ENCODE measurements at places on chromosomes 13 and 19.

DNA sequence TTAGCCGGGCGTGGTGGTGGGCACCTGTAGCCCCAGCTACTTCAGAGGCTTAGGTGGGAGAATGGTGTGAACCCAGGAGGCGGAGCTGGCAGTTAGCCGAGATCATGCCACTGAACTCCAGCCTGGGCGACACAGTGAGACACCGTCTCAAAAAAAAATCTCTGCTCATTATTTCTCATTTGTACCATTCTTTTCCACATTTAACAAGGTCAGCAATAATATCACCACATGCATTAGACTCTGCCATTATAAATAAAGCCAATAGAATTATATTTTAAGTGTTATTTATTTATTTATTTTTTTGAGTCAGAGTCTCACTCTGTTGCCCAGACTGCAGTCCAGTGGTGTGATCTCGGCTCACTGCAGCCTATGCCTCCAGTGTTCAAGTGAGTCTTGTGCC lies 24.2 kb downstream of the UGGT2 start:
- no peak for DNase-seq

DNA sequence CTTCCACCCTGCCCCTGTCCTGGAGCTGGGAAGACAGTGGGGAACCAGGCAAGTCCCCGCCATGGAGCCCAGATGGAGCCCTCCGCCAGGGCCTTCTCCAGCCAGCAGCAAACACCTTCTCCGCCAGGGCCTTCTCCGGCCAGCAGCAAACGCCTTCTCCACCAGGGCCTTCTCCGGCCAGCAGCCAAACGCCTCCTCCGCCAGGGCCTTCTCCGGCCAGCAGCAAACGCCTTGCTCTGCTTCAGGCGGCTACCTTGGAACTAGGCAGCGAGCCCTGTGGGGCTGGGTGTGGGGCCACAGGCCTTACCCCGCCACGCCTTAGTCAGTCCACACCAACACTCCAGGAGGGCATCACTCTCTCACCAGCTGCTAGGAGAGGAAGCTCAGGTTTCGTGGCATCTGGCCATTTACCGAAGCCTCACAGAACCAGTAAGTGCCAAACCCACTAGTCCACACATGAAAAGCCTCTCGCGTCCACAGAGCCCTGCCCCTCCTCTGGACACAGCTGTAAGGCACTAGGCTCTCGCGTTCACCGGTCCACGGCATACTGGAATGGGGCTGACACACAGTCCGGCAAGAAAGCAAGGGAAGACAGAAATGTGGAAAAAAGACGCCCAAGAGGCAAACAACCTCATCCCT lies 41.0 kb downstream of the MLLT1 start:
- no peak for DNase-seq

DNA sequence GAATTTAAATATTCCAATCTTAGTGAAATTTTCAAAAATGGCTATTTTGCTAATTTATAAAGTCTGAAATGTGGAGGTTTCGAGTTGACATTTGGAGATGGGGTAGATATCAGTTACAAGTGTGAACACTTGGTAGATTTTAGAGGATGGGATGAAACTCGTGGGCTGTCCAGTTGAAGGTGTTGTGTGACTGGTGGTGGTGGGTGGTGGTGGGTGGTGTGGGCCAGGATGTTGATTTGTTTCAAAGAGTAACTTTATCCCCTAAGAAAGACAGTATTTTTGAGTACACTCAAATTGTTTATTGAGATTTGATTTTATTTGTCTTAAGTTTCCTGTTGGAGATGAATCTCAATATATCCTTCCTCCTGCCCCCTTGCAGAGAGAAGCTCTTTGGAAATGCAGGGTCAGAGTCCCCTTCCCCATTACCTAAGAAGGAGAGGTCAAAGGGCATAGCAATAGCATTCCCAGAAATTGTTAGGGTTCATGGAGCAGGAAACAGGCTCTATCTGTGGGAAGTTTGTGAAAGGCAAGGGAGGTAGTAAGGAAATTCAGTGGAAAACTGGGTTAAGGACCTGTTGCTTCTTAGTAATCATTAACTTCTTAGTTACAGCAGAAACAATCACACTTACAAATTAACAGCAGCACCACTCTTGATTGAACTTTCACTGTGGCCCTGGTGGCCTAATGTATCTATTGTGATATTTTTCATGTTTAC lies 133.6 kb upstream of the RNF113B start:
- no peak for DNase-seq

GRCh38 chr19:46544651-46545050 lies 49.0 kb upstream of the PNMA8B start:
- DNase-seq: no peak

- no peak for DNase-seq
Measured at GRCh38 chr13:20547479-20547908, 19.5 kb upstream of the IFT88 start.

DNA sequence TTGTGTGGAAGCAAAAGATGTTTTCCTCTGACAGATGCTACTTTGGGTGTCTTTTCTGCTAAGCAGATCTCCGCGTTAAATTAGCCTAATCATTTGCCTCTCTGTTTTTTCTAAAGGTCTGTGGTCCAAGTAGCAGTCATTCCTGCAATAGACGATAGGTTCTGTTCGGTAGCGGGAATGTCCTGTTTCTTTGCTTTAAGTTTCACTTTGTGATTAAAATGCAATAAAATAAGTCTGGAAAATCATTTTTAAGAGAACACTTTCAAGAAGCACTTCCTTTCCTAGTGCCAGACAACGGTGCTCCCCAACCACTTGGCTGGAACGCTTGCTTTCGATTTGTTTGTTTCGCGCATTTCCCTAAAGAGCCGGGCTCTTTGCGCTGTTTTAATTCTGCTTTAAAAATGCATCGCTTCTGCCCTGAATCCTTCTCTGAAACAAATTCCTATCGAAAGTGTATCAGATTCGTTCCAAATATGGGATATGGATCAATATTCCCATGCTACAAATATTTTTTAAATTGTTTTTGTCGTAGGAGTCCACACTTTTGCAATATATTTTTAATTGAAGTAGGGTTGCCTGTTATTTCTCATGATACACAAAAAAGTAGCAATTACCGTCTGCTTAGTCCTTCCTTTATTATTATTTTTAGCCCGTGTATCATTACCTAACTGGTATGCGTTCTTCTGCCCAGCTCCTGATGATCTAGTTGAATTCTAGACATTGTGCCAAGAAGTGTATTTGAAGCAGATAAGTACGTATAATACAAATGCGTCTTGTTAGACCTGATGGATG lies 14.2 kb downstream of the ZIC2 start:
- DNase-seq: peak; percentile 78

DNA sequence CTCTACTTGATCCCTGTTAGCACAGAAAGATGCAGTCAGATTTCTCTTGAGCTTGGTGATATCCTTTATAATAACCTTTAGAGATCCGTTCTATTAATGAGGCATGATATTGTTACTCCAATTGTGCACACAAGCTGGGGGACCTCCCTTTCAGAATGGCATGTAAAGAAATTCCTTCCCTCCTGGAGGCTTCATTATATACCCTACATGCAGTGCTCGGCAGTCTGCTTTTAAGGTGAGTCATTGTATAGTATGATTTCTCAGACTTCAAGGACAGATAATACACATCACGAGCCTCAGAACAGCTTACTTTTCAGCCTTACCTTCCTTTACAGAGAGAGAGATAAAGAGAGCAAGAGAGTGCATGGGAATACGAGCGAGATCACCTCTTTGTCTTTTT lies 261.3 kb downstream of the ATP8A2 start:
- DNase-seq: no peak

DNA sequence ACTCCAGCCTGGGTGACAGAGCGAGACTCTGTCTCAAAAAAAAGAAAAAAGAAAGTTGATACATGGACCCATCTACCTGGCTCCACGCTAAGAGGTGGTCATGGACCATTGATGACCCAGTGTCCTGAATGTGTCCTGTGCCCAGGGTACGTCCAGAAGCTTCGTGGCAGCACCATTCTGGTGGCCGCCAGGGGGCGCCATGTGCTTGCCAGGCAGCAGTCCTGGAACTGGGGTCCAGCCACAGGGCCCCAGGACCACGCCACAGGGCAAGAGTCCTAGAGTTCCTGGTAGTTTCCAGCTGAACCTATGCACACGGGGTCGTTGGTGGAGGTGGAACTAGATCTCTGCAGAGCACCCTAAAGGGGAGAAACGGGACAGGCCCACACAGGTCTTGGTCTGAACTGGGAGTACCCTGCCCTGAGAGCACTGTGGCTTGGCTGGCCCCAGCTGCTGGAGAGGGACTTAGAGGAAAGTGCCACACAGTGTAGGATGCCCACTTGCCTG lies 19.9 kb upstream of the FBXO27 start:
- no peak for DNase-seq

GRCh38 chr19:18008814-18009213 lies 844 bp downstream of the ARRDC2 start:
- DNase-seq: no peak

GRCh38 chr19:14510311-14511228 lies 7.6 kb downstream of the DNAJB1 start:
- DNase-seq: no peak

- DNase-seq: no peak
Measured at GRCh38 chr13:32229443-32229842, 85.7 kb downstream of the ZAR1L start.

All from right lung (tissue), 10 donors.